ENCODE measurements at places on chromosomes 2 and 18.

GRCh38 chr2:14867853-14868252, 235.3 kb downstream of the LRATD1 start:
- DNase-seq: no peak

DNA sequence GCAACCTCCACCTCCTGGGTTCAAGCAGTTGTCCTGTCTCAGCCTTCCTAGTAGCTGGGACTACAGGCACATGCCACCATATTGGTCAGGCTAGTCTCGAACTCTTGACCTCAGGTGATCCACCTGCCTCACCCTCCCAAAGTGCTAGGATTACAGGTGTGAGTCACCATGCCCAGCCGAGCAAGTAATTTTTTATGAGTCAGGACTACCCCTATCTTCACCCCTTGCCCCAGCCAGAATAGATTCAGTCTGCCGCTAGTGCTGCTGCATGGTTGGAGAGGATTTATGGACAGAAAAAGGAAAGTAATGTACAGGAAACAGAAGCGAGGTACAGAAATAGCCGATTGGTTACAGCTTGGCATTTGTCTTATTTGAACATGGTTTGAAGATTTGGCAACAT, 48.9 kb downstream of the BMPR2 start:
- no peak for DNase-seq

GRCh38 chr18:12998332-12999060, 7.3 kb downstream of the CEP192 start:
- no peak for DNase-seq

DNA sequence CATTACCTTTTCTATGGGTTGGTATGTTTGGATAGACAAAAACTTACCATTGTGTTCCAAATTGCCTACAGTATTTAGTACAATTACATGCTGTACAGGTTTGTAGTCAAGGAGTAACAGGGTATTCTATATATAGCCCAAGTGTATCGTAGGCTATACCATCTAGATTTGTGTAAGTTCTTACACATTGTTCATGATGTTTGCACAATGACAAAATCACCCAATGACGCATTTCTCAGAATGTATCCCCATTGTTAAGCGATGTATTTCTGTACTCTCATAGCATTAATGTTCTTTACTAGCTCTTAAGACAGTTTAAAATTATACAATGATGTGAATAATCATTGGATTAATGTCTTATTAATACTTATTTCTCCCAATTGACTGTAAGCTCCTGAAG, 16.7 kb downstream of the TACR1 start:
- no peak for DNase-seq

DNA sequence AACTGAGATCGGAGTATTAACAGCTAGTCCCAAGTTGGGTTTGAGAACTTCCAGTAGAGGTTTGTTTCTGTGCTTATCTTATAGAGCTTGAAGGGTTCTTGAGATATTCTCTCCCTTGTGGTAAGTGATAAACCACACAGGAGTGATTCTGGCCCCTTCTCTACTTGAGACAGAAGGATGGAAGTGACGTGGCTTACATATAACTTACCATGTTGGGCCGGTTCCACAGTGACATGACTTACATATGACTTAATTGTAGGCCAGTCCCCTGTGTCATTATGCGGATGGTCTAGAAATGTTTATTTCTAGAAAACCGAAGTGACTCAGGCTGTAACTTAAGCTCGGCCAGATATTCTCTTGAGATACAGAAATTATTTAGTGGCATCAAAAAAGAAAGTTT, 62.7 kb downstream of the TRAPPC12 start:
- no peak for DNase-seq

DNA sequence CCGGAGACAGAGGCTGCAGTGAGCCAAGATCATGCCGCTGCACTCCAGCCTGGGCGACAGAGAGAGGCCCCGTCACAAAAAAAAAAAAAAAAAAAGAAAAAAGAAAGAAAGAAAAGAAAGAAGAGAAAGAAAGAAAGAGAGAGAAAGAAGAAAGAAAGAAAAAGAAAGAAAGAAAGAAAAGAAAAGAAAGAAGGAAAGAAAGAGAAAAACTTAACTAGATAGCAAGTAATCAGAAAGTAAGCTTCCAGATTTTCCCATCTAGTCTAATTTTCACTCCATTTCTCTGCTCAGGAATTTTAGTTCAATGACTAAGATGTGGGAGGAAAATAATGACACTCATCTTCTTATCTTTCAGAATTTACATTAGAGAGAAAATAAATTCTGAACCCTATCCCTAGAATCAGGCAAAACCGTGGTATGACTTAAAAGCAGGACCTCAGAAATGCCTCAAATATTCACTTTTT, 2.4 kb downstream of the GFPT1 start:
- no peak for DNase-seq

DNA sequence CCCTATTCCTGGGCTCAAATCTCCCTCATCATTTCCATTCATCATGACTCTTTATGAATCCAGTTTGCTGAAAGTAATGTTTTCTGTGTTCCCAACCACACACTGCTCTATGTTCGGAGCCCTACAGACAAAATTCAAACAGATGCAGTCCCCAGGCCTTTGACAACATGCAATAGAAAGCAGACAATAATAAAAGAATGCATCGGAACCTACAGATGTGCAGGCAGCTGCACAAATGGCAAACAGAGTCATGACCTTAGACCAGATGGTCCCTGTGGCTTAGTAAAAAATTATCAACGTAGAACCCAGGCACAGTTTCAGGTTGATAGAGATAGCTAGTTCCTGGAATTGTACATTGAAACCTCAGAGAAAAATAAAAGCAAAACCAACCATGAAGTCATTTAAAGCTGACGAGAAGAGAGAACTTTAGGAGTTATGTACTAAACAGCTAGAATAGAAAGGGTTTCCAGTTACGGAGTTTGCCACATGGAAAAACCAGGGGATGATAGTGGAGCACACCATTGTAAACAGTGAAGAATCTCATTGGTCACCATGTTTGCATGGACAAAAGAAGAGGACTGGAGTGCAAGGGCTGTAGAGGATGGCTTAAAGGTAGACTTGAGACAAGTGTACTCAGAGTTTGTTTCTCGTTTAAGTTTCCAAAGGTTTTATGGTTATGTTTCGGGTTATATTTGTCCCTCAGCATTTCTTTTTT, 23.2 kb upstream of the ACVR1 start:
- no peak for DNase-seq
